ENCODE measurements at places on chromosomes 3 and 15. TPM values are rescaled to one million over a fixed set of nuclear protein-coding genes. Genes with fewer than 3 reads are reported as not detected.

Gene SEMA3G
- total RNA-seq = not detected

DNA sequence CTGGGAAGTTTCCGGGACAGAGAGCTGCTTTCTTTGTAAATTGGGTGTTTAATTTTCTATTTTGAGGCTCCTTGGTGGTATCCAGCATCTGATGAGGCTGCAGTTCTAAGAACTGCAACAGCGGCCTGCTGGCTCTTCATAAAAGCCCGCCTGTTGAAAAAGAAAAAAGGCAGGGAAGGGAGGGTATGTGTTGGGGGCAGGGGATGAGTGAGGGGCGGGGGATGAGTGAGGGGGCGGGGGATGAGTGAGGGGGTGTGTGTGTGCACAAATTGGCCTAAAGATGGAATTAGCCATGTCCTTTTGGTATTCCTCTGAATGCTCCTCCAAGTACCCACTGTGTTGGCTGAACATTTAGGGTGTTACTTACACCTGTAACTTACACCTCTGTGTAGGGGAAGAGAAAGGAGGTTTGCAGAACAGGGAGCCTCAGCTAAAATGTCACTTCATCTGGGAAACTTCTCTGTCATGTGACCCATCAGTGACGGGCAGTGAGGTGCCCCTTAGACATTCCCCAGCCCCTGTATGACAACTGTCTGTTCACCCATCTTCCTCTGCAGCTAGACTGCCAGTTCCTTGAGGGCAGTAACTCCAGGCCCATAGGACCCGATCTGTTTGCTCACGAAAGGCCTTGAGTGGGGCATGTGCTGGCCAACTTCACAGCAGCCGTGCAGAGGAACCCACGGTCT lies 57.6 kb downstream of the LRIG1 start:
- H3K27me3 ChIP-seq = no peaks in the 10 kb centered on the region
- no peak overlapping the region for H3K4me3 ChIP-seq
- no peaks in the 10 kb centered on the region for H3K36me3 ChIP-seq
- peak overlapping the region; percentile 86 for H3K27ac ChIP-seq

GRCh38 chr3:160956785-160957184 lies 148.4 kb downstream of the B3GALNT1 start:
- no peak overlapping the region for H3K4me3 ChIP-seq
- no peaks in the 10 kb centered on the region for H3K36me3 ChIP-seq
- DNase-seq = peak; percentile 9

- no peak overlapping the region for H3K27ac ChIP-seq
- no peaks in the 10 kb centered on the region for H3K36me3 ChIP-seq
- H3K4me3 ChIP-seq = no peak overlapping the region
- no peaks in the 10 kb centered on the region for H3K27me3 ChIP-seq
These were observed 17.5 kb upstream of the ARHGAP31 start for GRCh38 chr3:119276680-119277079.

GRCh38 chr3:179801263-179801662 lies 148.4 kb downstream of the USP13 start:
- H3K36me3 ChIP-seq = no peaks in the 10 kb centered on the region
- H3K27me3 ChIP-seq = no peaks in the 10 kb centered on the region
- H3K4me1 ChIP-seq = no peaks in the 10 kb centered on the region
- no peak overlapping the region for H3K27ac ChIP-seq
- no peak for DNase-seq
- H3K4me3 ChIP-seq = no peak overlapping the region

GRCh38 chr3:88657459-88657858 lies 450.0 kb upstream of the EPHA3 start:
- H3K36me3 ChIP-seq = no peaks in the 10 kb centered on the region
- DNase-seq = no peak
- peaks cover 20% of the 10 kb centered on the region for H3K4me1 ChIP-seq
- H3K4me3 ChIP-seq = no peak overlapping the region
- no peak overlapping the region for H3K27ac ChIP-seq
- H3K27me3 ChIP-seq = no peaks in the 10 kb centered on the region

- H3K27ac ChIP-seq = no peak overlapping the region
- H3K36me3 ChIP-seq = no peaks in the 10 kb centered on the region
- no peak overlapping the region for H3K4me3 ChIP-seq
- no peaks in the 10 kb centered on the region for H3K27me3 ChIP-seq
These were observed 69.3 kb downstream of the LRIG1 start for GRCh38 chr3:66431494-66431893.

Gene TMC3
- total RNA-seq = not detected

Gene SNTN
- total RNA-seq = not detected

DNA sequence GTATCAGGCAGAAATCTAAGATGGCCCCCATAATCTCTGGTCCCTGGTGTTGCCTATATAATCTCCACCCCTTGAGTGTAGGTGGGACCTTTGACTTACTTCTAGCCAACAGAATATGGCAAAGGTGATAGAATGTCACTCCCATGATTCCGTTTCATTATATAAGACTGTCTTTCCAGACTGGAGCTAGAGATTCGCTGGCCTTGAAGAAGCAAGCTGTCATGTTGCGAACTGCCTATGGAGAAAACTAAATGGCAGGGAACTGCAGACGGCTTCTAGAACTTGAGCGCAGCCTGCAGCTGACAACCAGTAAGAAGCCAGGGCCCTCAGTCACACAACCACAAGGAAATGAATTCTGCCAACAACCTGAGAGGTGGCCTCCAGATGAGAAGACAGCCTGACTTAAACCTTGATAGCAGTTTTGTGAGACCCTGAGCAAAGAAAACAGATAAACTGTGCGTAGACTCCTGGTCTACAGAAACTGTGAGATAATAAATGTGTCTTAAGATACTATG lies 2.2 kb upstream of the KPNA1 start:
- H3K36me3 ChIP-seq = no peaks in the 10 kb centered on the region
- H3K27ac ChIP-seq = no peak overlapping the region
- DNase-seq = no peak
- no peaks in the 10 kb centered on the region for H3K27me3 ChIP-seq
- no peak overlapping the region for H3K4me3 ChIP-seq
- H3K4me1 ChIP-seq = peaks cover 15% of the 10 kb centered on the region

- H3K27ac ChIP-seq = no peak overlapping the region
- no peaks in the 10 kb centered on the region for H3K36me3 ChIP-seq
- no peaks in the 10 kb centered on the region for H3K27me3 ChIP-seq
- H3K4me1 ChIP-seq = peaks cover 46% of the 10 kb centered on the region
- DNase-seq = no peak
- H3K4me3 ChIP-seq = no peak overlapping the region
These were observed 558.0 kb upstream of the TGFBR2 start for GRCh38 chr3:30048431-30048830.

GRCh38 chr15:25237291-25237978 lies 201.4 kb downstream of the UBE3A start:
- H3K4me1 ChIP-seq = no peaks in the 10 kb centered on the region
- no peaks in the 10 kb centered on the region for H3K36me3 ChIP-seq
- H3K27ac ChIP-seq = no peak overlapping the region

GRCh38 chr15:47987908-47988532 lies 132.8 kb upstream of the SLC24A5 start:
- no peaks in the 10 kb centered on the region for H3K36me3 ChIP-seq
- H3K4me1 ChIP-seq = peaks cover 12% of the 10 kb centered on the region
- no peak overlapping the region for H3K27ac ChIP-seq

Measured in A673 (cell line).